Esophagus muscularis mucosa (tissue), 4 donors: ENCODE measurements at places on chromosomes 11 and 22. TPM values are rescaled to one million over a fixed set of nuclear protein-coding genes. Genes with fewer than 3 reads are reported as not detected.

Gene PTPRCAP
- 8.9 TPM for total RNA-seq

Gene CHEK2
- 4.7 TPM for total RNA-seq

Gene TRIM29
- 0.45 TPM for total RNA-seq

Gene CACNA1I
- total RNA-seq = 0.39 TPM

DNA sequence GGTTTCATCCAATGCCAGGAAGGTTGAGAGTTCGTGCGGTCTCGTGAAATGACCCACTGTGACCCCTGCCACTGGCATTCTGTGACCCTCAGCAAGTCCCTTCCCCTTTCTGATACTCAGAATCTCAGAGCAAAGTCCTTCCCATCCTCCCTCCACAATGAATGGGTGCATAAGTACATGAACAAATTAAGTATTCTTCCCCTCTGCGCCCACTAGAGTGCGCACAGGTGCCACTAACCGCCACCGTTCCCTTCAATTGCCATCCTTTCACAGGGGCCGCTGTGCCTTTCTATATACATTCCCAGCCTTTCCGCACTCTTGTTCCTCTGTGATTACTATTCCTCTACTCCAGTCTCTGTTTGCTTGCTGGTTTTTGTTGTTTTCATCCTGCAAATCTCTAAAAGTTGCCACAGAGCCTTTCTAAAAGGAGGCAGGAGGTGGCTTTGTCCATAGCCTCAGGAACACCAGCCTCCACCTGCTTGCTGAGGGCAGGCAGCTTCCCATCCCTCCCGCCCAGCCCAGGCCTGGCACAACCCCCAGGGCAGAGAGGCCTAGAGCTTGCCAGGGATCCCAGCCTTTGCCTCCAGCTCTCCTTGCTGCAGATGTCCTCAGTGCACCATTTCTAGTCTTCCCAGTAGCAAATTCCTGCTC is 6.7 kb upstream of the AP1B1 start:
- no peak overlapping the region for H3K4me3 ChIP-seq
- no peak for DNase-seq
- no peak overlapping the region for H3K27ac ChIP-seq
- H3K27me3 ChIP-seq = no peaks in the 10 kb centered on the region
- peaks cover 5% of the 10 kb centered on the region for H3K4me1 ChIP-seq
- no peaks in the 10 kb centered on the region for H3K36me3 ChIP-seq

DNA sequence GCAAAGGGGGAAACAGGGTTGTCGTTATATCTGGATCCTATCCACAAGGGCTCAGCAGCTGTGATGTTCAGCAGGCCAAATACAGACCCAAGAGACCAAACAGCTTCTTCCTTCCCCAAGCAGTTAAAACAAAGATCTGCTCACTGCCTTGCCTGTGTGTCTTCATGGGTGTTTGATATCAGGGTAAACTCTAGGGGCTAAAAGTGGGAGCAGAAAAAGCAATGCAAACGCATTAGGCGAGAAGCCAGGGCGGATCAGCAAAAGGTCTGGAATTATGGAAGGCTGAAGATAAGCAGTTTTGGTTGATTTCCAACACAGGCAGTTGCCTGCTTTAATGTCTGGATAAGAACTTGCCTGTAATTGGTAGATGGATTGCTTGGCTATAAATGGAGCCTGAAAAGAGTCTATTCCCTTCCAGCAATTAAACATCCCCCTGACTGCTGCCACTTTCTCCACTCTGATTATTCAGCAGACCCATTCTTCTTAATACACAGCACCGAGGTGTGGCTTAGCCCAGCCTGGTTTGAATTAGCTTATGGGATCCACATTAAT is 126.3 kb downstream of the COMMD9 start:
- no peak overlapping the region for H3K4me3 ChIP-seq
- DNase-seq = no peak
- H3K36me3 ChIP-seq = no peaks in the 10 kb centered on the region
- H3K27ac ChIP-seq = no peak overlapping the region
- H3K4me1 ChIP-seq = peaks cover 7% of the 10 kb centered on the region

DNA sequence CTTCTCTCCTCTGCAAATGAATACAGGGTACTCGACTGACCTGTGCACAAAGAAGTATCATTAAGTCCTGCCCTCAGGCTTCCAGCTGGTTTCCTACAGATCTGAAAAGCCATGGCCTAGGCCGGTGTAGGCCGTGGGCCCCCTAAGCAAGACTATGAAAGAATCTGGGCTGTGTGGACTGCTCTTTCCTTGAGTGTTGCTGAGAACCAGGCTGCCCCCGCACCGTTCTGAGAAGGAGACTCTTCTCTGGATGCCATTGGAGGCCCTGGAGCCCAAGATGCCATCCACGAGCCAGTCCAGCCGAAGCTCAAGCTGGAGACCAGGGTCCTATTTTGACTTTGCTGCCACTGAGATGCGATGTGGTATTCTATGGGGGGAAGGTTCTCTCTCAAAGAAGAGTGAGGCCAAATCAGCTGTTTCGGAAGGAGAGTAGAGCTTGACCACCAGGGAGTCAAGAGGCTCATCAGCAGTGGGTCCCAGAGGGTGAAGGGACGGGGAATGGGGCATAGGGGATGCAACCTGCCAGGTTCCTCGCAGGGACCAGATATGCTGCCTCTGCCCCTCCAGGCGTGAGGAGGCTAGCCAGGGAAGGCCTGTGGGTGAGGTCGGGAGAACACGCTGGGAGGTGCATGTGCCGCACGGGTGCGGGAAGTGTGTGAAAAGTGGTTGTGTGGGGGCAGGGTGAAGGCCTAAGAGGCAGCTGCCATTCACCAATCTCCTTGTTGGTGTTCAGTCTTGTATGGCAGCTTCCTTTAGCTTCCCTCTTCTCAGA is 96.4 kb upstream of the B3GAT1 start:
- H3K27ac ChIP-seq = no peak overlapping the region
- no peaks in the 10 kb centered on the region for H3K27me3 ChIP-seq
- DNase-seq = no peak
- H3K4me1 ChIP-seq = no peaks in the 10 kb centered on the region
- no peaks in the 10 kb centered on the region for H3K36me3 ChIP-seq

DNA sequence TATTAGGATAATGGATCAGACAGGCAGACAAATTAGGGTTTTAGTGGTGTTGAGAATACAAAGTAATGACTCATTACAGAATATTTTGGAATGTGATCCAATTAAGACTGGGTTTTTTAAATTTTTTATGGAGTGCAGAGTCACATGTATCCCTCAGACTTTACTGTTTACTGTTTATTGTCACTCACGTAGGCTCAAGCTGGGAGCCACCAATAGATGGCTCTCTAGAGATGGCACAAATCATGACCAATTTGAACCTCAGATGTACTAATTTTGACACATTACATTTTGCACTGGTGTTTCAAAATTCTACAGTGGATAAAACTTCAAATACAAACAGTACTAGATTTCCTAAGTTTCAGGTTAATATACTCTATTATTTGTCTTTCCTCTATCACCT is 53.6 kb upstream of the ANO3 start:
- no peak overlapping the region for H3K27ac ChIP-seq
- H3K36me3 ChIP-seq = no peaks in the 10 kb centered on the region
- no peak overlapping the region for H3K4me3 ChIP-seq
- no peaks in the 10 kb centered on the region for H3K27me3 ChIP-seq
- peaks cover 4% of the 10 kb centered on the region for H3K4me1 ChIP-seq
